ENCODE measurements at places on chromosomes 12 and 14.

- peak; percentile 22 for DNase-seq
Observed at GRCh38 chr12:96828169-96828789, 78.8 kb upstream of the NEDD1 start.

DNA sequence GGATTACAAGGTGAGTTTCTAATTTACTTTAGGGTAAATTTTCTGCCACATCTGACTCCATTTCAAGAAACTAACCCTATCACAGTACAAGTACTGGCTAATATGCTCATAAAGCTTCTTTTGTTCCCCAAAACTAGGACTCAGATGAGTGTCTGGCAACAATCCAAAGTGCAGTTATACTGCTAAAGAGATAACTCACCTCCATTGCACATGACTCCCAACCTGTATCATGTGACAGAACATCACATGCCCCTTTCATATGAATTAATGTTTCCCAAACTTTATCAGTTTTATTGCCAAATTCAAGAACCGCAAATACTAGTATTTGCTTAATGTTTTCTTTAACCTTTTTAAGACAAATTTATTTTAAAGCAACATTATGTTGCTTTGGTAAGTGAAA, 3.9 kb upstream of the PPP1R12A start:
- DNase-seq, result no peak

DNA sequence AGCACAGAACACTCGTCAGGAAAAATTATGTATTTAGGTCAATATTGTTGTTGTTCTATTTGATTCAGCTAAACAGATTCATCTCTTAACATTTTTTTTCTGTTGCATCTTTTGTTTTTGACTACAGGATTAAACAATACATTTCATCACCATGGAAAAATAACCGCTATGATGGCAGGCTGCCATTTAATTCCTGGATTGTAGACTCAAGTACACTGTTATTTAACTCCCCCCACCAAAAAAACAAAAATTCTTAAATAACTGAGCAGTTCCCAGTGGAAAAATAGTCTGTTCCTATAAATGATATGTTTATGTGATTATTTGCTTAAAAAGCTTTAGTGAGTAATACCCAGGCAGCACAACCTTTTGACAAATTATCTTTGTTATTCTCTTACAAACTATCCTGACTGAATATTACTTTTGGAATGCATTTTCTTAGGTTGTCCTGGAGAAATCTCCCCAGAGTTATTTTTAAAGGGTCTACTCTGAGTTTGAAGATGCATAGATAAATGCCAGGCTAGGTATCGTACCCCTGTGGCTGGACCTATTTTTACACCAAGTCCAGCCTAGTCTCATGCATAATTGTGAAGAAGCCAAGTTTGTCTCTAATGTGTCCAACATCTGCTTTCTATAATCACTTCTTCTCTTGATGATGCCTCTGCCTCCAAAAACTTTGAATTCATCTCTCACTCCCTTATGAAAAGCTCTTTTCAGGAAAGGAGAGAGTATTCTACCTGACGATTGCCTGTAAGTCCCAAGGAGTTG, 3.7 kb downstream of the KERA start:
- no peak for DNase-seq

GRCh38 chr14:31243860-31244259, 36.3 kb upstream of the HECTD1 start:
- DNase-seq, result peak; percentile 47

- no peak for DNase-seq
Observed at GRCh38 chr12:69524755-69525469, 54.7 kb downstream of the FRS2 start.

- no peak for DNase-seq
Observed at GRCh38 chr12:13116259-13116658, 12.8 kb upstream of the GSG1 start.

GRCh38 chr14:80606347-80606772, 335.2 kb downstream of the CEP128 start:
- no peak for DNase-seq

DNA sequence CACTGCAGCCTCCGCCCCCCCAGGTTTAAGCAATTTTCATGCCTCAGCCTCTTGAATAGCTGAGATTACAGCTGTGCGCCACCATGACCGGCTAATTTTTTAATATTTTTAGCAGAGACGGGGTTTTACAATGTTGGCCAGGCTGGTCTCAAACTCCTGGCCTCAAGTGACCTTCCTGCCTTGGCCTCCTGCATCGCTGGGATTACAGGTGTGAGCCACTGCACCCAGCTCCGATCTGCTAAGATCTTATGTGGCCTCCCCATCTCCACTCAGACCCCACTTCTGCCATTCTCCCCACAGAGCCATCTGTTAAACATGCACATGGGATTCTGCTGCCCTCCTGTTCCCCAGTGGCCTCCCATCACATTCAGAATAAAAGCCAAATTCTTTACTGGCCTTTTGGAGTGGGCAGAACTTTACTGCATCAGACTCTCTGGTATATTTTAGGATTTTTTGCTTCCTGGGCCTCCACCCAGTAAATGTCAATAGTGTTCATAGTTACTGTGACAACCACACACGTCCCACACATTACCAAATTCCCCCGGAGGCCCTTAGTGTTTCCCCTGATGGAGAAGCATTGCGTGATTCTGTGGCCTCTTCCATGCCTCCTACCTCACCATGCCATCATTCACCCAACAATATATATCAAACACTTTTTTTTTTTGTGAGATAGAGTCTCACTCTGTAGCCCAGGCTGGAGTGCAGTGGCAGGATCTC, 96.3 kb downstream of the PTPN11 start:
- no peak for DNase-seq

- DNase-seq, result no peak
Observed at GRCh38 chr12:76266797-76267196, 81.4 kb downstream of the BBS10 start.

DNA sequence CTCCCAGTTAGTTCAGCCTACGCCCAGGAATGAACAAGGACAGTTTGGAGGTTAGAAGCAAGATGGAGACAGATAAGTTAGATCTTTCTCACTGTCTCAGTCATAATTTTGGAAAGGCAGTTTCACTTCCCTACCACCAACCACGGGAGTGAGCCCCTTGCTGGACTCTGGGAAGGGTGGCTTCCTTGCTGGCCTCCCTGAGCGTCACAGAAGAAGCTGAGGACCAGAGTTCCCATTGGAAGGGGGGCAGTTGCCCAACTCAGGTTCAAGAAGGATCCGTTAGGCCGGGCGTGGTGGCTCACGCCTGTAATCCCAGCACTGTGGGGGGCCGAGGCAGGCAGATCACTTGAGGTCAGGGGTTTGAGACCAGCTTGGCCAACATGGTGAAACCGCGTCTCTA, 106.2 kb upstream of the MAX start:
- no peak for DNase-seq

DNA sequence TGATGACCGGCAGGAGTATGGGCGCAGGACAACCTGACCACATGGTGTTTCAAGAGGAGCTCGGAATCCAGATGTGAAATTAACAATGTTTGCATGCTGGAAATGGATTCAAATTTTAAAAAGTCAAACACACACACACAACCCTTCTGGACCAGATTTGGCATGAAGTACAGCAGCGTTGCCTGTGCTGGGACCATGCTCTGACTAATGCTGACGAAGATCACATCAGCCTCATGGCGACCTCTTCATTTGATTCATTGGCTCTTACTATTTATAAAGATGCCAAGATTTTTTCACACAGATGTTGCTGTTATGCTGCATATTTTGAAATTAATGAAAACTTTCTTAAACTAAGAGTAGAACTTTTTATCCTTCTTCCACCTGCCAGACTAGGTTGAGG, 926.6 kb upstream of the TMEM132C start:
- no peak for DNase-seq

DNA sequence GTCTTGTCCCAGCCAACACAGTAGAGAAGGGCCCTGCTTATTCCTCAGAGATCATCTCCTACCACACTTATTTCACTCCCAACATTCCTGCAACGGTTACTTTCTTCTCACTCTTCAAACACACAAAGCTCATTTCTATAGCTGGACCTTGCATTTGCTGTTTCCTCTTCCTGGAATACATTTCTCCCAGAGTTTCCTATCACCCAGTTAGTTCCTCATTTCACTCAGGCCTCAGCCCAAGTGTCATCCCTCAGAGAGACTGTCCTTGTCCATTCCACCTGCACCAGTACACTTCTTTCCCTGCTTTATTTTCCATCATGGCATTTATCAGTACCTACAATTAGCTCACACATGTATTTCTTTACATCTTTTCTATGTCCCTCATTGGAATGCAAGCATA, 14.7 kb upstream of the STK38L start:
- no peak for DNase-seq

GRCh38 chr12:42472376-42472775, 117.2 kb downstream of the PRICKLE1 start:
- DNase-seq, result no peak

DNA sequence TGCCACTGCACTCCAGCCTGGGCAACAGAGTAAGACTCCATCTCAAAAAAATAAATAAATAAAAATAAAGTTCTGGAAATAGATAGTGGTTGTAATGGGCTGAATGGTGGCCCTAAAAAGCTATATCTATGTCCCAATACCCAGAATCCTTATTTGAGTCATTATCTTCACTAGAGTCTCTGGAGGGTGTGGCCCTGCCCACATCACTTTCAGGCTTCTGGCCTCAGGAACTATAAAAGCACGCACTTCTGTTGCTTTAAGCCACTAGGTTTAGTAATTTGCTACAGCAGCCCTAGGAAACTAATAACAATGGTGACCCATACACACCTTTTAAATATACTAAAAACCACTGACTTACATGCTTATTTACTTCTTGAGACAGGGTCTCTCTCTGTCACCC, 49.9 kb downstream of the MAP3K9 start:
- DNase-seq, result no peak

DNA sequence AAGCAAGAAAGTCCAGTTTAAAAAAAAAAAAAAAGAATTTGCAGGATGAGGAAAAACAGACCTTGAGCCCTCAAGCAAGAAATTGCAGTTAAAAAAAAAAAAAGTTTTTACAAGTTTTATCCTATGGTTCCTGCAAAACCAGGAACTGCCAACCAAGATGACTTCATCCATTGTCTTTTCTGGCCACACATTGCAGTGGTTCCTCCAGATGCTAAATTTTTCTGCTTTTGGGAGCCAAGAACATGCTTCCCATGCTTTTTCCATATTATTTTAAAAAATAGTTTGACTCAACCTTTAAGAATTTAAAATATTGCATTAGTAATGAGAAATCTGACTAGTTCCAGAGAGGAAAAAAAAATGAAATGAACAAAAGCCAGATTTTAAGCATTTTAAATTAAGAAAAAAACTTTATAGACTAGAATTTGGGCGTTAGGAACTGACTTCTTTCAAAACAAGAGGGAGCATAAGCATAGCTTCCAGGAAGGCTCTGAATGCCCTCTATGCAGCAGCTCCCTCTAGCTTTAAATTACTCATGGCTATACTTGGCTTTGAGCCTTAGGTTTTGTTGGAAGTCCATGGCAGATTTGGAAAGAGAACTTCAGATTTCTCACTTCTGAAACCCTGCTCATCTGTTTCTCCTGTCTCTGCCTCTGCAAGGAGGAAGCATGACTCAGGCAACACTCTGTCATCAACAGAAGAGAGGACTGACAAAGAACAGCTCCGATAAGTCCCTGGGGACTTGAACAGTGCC, 124.5 kb downstream of the GPR65 start:
- DNase-seq, result peak; percentile 14

GRCh38 chr12:2298556-2299200, 245.9 kb downstream of the CACNA1C start:
- no peak for DNase-seq

DNA sequence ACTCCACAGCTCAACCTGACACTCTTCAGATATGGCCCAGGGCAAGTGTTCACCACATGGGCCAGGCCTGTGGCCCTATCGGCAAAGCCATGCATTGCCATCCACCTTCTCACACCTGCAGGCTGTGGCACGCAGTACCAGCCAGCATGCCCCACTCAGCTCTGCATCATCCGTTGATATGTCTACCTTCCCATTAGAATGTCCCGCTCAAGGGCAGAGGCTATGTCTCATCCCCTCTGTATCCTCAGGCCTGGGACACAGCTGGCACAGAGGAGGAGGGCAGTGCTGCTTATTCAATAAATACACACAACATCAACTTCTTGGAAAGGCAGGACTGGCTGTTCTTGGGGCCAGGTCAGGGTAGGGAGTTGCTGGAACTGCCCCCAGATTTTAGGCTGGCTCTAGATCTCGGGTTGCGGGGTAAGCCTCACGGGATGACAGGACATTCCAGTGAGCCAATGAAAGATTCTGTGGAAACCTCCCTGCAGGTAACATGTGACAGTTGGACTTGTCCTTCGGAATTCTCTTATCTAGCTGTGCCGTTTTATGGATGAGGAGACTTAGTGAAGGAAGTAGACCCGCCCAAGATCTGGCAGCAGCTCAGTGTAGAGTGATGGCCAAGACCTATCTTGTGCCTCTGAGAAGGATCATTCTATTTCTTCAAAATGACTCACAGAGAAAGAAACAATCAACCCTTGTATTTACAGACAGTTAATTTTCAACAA, 25.6 kb downstream of the SYNE3 start:
- no peak for DNase-seq

- DNase-seq, result no peak
Observed at GRCh38 chr12:108017472-108018057, 111.5 kb upstream of the WSCD2 start.

- no peak for DNase-seq
Observed at GRCh38 chr12:112796067-112796466, 4.5 kb downstream of the RPH3A start.

DNA sequence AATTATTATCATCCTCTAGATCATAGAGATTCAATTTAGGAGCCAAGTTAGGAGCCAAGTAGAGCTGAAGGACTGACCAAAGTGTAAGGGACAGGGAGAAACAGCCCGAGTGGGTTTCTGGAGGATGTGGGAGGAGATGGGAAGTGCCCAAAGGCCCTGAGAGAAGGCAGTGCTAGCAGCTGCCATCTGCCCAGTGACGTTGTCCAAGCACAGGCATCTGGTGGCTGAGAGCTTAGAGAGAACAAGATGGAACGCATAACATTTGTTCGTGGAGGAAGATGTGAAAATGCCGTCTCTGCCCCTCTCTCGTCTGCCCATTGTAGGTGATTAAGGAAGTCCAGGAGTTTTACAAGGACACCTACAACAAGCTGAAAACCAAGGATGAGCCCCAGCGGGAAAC, 34.7 kb downstream of the CD9 start:
- no peak for DNase-seq

GRCh38 chr14:61678975-61679374, 16.3 kb upstream of the HIF1A start:
- DNase-seq, result no peak

- no peak for DNase-seq
Observed at GRCh38 chr12:27463511-27464219, 17.1 kb downstream of the SMCO2 start.

DNA sequence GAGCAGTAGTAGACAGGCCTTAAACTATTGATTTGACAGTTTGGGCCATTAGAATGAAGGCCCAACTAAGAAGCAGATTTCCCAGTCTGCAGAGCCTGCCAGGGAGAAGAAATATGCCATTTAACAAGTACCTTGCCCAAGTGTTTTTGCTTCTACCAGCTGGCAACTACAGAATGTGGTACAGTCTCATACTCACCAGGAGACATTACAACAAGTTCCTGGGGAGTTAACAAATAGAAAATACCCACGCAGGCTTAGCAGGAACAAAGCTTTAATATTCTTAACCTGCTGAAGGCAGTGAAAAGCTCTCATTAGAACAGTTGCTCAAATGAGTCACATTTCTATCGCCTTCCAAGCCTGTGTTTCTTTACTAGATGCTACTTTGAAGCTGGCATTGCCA, 241.0 kb downstream of the TMEM117 start:
- DNase-seq, result no peak

- DNase-seq, result no peak
Observed at GRCh38 chr14:67851785-67852410, 32.3 kb downstream of the RAD51B start.

Data from stimulated activated CD4-positive, alpha-beta T cell treated with anti-CD3 and anti-CD28 coated beads, Interleukin-15, amount 100 ng/mL, for 24 hours (primary cell).